ENCODE measurements at places on chromosomes 7 and 10. TPM values are rescaled to one million over a fixed set of nuclear protein-coding genes. Genes with fewer than 3 reads are reported as not detected.

Gene CRHR2
- total RNA-seq = 0.64 TPM

Gene VWDE
- total RNA-seq = 3.1 TPM

Gene SORBS1
- total RNA-seq = 45.0 TPM

Gene TWIST1
- 11.3 TPM for total RNA-seq

Gene PNLIPRP3
- not detected for total RNA-seq

Gene LIPA
- 36.6 TPM for total RNA-seq

Gene AGBL3
- 2.9 TPM for total RNA-seq

Gene VSTM4
- total RNA-seq = 21.5 TPM

Gene NKX2-3
- not detected for total RNA-seq

Gene EVX1
- total RNA-seq = not detected

Gene CTAGE15
- total RNA-seq = 1.8 TPM

Gene MORN4
- 8.6 TPM for total RNA-seq

Gene ATOH7
- total RNA-seq = 1.5 TPM

Gene NRAP
- total RNA-seq = 5.0 TPM

Gene ZNF425
- total RNA-seq = 4.6 TPM

Gene UNCX
- total RNA-seq = 7.5 TPM

Gene IL6
- 0.64 TPM for total RNA-seq

Gene HECW1
- total RNA-seq = 9.2 TPM

All from metanephros (tissue), 2 donors.